ENCODE measurements at places on chromosomes 12 and 14.

GRCh38 chr14:100532154-100532861, 54.9 kb downstream of the BEGAIN start:
- DNase-seq = no peak

DNA sequence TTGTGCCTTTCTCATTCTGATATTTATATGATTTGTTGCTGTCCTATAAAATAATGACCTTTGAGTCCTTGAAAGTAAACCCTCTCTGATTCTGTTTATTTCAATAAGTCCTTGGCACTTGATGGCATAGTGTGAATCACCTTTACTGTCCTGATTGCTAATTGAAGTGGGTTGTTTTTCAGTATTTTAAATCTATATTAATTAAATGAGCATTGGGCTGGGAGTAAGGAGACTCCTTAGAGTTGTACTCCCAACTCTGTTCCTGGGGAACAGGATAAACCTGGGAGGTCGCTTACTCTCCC, 235.7 kb downstream of the EGLN3 start:
- no peak for DNase-seq

- DNase-seq = no peak
These were observed 113.5 kb downstream of the MNAT1 start for GRCh38 chr14:60848066-60848465.

- DNase-seq = no peak
These were observed 134.8 kb upstream of the ARHGAP5 start for GRCh38 chr14:31942166-31942841.

GRCh38 chr12:115755061-115755724, 522.3 kb downstream of the MED13L start:
- no peak for DNase-seq

DNA sequence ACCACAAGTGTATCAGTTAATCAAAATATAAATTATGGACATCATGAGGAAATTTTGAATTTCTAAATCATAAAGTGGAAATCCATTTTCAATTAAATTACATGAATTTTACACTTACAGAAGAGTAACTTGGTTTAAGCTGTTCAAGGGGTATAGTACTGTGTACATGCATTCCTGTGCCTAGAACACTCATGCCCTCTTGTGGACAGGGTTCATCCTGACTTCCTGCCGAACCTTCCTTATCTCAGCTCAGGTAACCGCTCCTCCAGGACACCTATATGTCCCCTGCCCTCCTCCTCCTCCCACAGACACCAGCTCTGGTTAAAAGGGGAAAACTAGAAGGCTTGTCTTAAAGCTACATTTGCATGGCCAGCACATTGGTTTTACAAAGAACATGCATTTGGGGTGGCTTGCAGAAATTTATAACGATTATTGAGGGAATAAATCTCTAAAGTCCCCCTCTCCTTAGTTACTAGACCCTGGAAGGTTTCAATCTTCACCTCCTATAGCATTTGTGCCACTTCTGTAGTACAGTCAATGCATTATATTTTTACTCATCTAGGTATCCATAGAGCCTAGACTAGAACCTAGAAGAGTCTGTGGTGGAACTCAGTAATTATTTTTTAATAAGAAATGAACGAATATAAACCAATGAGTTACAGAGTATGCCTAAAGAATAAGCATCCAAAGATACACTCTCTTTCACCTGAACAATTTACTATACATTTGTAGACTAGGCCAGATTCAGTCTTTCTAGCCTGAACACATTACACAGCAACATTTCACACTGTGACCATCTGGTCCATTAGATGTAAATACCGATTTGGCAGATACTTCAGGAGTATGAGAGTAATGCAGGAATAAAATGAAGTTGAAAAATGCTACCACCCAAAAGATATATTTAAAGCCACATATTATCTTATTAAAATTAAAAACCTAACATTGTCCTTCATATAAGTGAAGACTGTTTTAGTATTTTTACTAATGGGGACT, 345.6 kb downstream of the PAWR start:
- no peak for DNase-seq

- DNase-seq = peak; percentile 36
These were observed 126.7 kb upstream of the HIF1A start for GRCh38 chr14:61568572-61569011.

DNA sequence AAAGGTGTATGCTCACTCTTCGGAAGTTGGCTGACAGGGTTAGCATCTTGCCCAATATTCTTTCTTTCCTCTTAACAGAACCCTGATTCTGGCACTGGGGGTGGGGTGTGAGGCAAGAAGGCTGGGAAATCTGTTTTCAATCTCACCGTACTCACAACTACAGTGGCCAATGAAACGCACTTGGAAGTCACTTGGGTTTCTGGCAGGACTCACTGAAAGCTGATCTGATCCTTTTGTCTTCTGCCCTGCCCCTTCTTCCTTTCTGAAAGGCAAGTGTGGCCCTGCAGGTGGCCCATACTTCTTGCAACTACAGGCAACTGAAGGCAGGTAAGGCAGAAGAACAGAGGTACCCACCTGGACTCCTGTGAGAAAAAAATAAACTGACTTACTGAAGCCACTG, 106.9 kb downstream of the STXBP6 start:
- DNase-seq = no peak

DNA sequence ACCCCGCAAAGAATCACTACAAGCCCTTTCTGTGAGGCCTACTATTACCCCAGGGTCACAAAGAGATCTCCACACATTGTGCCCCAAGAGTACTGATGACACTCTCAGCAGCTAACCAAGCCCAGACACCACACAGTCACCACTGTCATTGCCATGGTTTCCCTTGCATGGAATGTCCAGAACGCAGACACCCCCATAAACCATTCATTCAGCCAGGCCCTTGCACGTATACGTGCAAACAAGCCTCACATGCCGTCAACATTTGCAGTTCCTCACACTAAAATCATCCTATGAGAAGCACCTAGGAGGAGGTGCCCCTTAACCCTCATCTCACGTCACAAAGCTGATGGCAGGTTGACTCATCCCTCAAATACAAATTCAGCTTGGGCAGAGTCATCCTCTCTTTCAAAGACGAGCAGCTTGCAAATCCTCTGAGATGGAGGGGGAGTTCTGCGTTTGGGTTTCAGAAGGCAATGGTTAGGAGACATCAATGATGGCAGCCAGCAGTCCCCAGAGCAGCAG, 17.1 kb upstream of the KRT77 start:
- DNase-seq = no peak

DNA sequence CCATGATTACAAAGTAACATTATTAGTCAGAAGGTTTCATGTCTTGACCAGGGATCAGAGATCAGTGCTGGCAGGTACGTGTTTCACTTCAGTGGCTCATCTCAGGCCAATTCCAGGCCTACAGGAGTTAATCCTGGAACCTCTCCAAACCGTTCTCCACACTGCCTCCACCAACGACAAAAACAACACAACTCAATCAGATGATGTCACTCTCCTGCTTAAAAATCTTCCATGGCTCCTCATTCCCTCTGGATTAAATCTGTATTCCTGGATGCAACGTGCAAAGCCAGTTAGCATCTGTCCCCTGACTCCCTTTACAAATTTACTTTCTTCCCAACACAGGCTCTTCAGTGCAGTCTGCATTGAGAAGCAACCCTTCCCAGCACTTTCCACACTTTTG, 34.3 kb upstream of the TXNRD1 start:
- no peak for DNase-seq

GRCh38 chr12:105459760-105460330, 129.4 kb downstream of the C12orf75 start:
- DNase-seq = no peak

GRCh38 chr14:85217412-85217811, 312.5 kb upstream of the FLRT2 start:
- no peak for DNase-seq

DNA sequence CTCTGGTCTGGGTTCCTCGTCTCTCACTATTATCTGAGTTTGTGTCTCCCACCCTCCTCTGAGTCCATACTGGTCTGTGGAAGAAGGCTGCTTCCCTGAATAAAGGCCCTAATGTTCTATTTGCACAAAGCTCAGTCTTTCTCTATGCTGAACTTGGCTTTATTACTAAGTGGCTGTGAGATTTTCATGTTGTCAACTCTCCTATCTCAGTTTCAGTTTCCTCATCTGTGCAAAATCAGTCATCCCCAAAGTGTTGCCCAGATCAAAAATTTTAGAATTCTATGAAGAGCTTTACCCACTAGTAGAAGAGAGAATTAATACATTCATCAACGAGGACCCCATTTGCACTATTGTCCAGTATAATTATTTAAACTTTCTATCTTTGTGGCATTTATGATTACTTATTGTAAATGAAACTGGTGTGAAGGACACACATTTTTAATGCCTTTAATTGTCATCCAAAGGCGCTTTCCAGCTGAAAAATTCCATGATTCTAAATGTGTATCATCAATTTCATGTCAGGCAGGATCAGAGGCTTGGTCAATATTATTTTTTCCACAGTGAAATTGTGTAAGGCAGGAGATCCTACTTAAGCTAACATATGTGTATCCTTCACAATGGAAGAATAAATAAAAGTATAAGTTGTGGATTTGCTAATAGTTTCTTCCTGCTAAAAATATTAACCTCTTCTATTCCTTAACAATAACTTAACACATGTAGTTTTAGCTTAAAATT, 79.1 kb upstream of the EEA1 start:
- no peak for DNase-seq

DNA sequence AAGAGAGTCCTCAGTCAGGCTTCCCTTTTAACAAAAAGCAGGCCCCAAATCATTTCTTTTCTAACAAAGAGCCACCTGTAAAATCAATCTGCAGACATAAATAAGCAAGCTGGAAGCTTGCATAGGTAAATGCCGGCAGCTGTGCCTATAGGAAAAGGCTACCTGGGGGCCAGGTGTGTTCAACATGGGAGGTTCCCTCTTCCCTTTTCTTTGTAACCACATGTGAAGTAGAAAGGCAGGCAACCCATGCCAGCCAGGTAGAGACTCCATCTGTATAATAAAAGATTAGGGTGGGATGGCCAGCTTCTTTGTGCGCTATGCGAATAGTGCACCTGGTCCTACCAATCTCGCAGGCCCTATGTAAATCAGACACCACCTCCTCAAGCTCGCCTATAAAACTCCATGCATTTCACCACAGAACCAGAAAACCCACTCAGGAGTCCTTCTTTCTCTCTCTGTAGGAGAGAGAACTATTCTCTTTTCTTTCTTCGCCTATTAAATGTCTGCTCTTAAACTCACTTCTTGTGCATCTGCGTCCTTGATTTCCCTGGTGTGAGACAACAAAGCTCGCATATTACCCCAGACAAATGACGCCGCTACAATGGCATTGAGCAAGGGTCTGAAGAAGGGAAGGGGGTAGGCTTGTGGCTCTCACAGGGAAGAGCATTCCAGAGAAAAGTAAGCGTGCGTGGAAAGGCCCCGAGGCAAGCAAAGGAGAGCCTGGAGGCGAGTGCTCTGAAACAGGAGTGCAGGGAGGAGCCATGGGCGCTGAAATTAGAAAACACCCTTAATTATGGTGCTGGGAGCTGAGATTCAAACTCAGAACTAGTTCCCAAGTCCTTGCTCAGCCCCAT, 67.2 kb downstream of the TTC9 start:
- no peak for DNase-seq

DNA sequence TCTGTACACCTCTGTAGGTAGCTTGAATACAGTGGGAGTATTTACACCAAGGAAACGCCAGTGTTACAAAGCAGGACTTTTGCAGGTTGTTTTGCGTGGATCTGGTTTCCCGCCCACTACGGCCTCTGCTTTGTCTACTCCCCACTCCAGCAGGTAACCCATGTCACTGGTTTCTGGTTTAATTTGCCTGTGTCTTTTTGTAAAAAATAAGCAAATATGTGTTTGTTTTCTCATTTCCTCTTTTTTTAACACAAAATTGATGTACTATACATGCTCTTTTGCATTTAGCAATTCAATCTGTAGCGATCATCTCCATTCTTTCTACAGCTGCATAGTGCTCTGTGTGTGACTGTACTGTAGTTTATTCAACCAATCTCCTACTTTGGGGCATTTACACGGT, 43.4 kb upstream of the SCN8A start:
- no peak for DNase-seq

DNA sequence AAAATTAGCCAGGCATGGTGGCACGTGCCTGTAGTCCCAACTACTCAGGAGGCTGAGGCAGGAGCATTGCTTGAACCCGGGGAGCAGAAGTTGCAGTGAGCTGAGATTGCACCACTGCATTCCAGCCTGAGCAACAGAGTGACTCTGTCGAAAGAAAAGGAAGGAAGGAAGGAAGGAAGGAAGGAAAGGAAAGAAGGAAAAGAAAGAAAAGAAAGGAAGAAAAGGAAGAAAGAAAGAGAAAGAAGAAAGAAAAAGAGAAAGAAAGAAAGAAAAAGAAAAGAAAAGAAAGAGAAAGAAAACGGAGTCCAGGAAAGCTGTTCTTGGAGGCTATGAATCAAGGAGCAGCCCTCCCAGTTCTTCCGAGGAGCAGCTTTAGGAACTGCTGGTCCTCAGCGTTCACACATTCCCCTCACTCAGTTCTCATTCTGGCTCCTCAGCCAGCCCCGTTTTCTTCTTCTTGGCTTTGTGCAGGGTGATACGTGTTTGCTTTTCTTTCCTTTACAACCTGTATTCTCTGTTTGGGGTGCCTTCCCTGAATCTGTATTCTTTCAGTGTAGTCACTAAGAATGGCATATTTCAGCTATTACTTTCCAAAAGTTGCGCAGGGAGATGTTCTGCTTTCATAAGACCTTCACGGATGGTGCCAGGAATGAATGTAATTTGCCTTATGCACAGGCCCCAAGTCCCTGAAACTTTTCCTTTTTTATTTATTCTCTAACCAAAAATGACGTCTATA, 12.2 kb downstream of the FBXL14 start:
- no peak for DNase-seq

DNA sequence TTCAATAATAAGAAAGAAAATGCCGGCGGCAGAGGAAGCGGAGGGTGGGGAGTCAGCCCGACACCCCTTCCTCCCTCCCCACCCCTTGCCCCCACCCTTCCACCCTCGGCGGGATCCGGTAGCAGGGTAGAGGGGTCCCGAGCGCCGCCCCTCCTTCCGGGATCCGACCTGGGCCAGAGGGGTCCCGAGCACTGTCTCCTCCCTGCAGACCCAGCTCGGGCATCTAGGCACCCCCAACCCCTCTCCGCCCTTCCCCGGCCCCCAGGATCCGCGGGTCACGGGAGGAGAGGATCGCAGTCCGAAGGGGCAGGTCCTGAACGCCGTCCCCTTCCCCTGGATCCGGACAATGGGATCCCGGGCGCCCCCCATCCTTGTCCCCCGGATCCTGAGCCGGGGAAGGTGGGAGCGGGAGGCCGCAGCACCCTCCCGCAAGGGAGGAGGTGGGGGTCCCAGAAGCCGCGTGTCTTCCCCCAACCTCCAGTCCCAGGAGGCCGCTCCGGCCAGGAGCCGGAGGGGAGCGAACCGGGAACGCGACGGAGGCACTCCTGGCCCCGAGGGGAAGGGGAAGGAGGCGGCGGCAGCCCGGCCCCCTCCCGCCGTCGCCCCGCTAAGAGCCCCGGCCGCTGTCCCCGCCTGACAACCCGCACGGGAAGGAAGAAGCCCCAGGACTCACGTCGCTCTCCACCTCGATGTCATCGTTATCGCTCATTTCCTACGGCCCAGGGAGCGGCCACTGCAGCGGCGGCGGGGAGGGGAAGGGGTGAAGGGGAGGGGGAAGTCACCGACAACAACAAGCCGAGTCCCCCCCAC, 481 bp downstream of the MAX start:
- peak; percentile 37 for DNase-seq

DNA sequence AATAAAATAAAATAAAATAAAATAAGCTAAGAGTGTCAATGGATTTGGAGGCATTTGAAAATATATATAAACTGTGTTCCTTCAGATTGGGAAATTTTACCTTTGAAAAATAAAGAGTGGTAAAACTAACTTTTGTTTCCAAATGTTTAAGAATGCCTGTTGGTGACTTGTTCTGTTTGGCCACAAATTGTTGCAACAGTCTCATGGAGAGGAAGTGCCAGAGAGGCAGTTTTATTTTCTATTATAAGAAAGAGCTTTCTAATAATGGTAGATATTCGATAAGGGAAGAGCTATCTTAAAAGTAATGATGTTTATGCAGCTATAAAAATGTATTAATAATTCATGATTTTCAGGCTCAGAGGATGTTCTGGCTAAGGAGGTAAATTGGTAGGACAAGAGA, 68.8 kb upstream of the MDGA2 start:
- DNase-seq = no peak

All from activated T-cell treated with anti-CD3 and anti-CD28 coated beads for 1 hour (primary cell).